ENCODE measurements at places on chromosomes 4 and X.

DNA sequence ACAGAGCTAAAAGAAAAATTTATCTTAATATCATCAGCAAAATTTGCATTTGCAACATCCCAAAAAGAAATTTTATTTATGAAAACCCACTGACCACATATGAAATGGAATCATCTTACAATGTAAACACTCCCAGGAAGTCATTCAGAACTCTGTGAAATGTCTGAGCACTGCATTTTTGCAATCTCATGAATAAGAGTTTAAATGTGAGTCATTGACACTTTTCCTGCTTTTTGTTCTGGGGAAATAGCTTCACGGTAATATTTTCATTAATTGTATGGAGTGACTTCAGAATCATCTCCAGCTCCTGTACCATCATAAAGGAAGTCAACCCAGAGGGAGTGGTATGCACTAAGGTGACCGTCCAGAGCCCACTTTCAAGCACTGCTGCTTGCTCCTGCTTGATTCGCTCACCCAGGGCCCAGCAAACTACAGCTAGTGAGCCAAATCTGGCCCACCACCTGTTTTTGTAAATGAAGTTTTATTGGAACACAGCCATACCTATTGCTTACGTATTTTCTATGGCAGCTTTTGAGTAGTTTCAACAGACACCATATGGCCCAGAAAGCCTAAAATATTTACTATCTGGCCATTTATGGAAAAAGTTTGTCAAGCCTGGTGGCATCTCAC lies 17.2 kb downstream of the EDNRA start:
- peak; percentile 21 for DNase-seq

- DNase-seq: peak; percentile 14
Observed at GRCh38 chr4:140856621-140857062, 100.5 kb upstream of the TBC1D9 start.

- DNase-seq: no peak
Observed at GRCh38 chr4:8537041-8537461, 43.1 kb upstream of the GPR78 start.

- no peak for DNase-seq
Observed at GRCh38 chr4:112513971-112514646, 1.9 kb downstream of the NEUROG2 start.

DNA sequence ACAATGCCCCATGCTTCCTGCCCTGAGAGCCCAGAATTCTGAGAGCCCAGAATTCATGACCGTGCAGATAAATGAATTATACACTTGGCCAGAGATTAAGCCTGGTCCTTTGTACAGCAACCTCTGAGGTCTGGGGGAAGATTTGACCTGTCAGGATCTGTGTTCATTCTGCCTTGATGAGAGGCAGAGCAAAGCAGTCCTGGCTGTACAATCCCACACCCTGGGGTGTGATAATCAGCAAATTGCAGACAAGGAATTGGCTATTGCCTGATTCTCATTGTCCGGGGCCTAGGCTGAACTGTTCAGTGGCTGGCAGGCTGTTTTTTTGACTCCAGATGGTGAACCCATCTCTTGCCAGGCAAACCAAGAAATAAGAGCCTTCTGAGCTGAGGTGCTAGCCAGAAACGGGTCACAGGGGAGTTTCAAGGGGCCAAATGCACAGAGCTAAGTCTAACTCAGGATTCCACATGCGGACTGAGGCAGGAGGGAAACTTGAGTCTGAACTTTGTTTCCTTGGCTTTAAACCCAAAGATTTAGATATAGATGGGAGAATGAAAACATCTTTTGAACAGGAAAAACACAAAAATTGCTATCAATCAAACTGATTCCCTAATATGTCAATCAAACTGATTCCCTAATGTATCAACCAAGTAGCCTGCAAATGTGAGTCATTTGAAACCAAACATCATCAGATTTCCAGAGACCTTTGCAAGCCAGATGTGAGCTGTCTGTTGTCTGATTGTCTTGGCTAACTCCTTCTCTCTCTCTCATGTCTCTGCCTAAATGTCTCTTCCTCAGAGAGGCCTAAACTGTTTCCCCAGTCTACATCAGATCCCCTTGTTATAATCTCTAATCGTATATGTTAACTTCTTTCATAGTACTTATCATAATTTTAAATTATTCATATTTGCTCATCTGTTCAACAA lies 159.3 kb downstream of the ATG4A start:
- DNase-seq: no peak

GRCh38 chr4:116627545-116627944 lies 457.8 kb downstream of the TRAM1L1 start:
- DNase-seq: no peak

- DNase-seq: no peak
Observed at GRCh38 chr4:26028793-26029567, 115.0 kb downstream of the SMIM20 start.

DNA sequence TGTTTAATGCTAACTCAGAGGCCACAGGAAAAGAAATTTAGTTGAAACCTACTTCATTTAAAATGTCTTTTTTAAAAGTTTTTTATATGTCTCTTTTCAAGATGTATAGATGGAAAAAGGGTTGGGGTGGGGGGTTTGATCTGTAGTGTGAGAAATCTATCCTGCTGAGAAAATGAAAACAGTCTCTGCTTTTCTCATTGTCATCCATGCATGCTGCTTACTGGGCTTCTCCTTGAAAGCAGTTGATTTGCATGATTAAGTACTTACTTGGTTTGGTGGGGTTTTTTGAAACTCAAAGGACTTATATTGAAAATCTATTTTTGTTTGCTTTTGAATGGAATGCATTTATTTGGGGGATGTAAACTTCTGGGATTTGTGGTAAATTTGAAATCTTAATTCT lies 313.6 kb upstream of the DKK2 start:
- no peak for DNase-seq

- DNase-seq: peak; percentile 34
Observed at GRCh38 chr4:53706422-53707032, 115.2 kb upstream of the LNX1 start.

DNA sequence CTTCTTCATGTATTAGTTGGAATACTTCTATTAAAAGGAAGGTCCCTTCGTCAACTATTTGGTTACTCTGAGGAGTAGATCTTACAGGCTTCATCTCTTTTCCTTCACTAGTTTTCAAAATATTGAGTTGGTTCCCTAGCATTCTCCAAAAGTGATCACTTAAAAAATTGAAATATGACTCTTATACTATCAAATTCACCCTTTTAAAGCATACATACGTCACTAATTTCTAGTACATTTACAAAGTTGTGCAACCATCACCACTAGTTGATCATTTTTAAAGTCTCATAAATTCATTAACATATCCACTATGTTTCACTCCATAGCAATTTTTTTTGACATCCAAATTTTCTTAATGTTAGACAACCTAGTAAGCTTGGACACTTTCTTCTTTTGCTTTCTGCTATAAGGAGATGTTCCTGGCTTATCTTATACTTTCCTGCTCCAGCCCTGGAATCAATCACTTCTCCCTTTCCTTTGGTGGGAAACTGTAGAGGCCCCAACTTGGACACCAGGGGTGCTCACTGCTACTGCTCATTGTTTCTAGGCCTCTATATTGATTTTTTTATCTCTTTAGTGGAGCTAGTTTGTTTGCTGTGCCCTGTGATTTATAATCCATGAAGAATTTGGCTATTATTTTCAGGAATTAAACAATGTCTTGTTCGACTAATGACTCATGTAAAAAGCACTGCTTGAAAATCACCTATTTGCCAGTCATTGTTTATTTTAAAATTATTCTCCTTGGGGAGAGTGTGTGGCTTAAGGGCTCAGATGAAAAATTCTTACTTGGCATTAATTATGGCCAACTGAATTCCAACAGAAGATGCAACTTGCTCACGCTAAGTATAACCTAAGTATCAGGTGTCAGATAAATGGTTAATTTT lies 4.0 kb upstream of the ZFX start:
- DNase-seq: peak; percentile 27

GRCh38 chr4:1045595-1046201 lies 34.3 kb downstream of the FGFRL1 start:
- DNase-seq: no peak

GRCh38 chr4:92629302-92629701 lies 325.5 kb downstream of the GRID2 start:
- DNase-seq: no peak

GRCh38 chr4:82367438-82368097 lies 6.2 kb downstream of the HNRNPD start:
- no peak for DNase-seq

DNA sequence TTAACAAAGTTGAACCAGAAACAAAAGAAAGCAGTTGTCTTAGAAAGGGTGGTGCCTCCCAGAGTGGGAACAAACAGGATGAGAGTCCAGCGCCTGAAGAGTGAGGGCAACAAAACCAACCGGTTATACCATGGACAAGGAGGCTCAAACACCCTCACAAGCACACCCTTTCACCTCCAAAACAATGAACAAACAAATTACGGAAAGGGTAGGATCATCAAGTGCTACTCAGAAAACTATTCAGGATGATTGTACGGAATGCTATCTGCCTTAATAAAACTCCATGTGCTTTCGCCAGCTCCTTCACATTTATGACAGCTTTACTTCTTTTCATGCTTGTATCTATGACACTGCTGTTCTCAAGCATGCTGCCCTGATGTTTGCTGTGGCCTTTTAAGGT lies 26.8 kb downstream of the SLC39A8 start:
- no peak for DNase-seq
